ENCODE measurements at places on chromosomes 12 and 14.

DNA sequence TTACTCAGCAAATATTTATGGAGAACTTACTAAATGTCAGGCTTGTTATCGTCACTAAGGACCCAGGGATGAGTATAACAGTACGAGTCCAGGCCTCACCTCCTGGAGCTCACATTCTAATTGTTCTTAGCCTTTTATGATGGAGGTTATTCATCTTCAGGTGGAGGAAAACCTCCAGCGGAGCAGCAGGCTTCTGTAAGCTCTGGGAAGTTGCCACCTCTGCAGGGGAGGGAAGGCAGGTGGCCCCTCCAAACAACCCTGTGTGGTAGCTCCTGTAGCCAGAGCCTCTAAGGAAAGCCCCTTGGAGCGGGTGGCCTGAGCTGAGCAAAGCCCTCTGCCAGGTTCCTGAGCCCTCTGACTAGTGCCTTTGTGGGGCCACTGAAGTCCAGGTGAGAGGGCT lies 104.1 kb downstream of the SMOC1 start:
- no peak for DNase-seq

DNA sequence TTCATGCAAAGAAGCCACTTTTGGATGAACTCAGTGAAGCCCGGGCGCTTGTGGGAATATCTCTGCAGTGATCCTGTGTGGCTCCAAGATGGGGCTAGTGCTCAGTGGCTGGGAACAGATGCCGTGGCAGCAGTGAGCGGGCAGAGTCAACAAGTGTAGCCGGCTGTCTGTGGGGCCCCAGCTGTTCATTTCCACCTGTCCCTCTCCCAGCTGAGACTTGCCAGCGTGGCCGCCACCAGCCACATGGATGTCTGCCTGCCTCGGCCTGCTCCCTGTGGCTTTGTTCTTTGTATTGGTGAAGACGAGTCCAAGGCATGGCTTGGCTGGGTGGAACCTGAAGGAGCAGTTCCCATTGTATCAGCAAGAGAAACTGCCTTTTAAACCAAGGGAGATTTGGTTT lies 77.3 kb downstream of the NOS1 start:
- no peak for DNase-seq

GRCh38 chr12:81500788-81501187 lies 258.4 kb downstream of the PPFIA2 start:
- DNase-seq, result no peak

DNA sequence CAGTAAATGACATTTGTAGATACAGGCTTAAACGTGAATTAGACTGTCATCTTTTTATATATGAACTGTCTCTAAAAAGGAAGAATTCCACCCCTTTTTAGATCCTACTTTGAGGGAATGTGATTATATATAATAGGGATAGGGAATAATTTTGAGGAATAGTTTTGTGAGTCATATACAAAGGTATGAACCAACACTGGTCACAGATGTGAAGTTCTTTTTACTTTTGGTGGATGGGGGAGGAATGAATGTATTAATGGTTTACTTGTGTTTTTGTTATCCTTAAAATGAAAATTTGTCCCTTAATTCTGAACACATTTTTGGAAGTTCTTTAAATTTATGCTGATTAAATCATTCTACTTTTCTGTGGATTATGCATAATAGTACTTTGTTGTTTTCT lies 30.4 kb downstream of the FRS2 start:
- peak; percentile 62 for DNase-seq

DNA sequence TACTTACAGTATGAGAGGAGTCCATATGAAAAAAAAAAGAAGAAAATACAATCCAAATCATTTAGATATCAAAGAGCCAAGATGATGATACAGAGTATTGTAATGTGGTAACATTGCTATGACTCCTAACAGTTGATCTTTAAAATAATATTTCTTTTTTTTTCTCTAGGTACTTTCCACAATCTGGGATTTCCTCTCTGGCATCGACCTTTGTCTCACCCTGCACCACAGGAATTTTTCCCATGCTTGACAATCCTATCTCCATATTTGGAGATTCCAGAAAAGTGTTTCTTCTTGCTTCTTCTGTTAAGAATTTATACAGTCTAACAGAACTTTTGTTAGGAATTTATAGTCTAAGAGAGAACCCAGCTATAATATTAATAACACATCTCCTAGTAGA lies 184.4 kb downstream of the ITPR2 start:
- peak; percentile 97 for DNase-seq

DNA sequence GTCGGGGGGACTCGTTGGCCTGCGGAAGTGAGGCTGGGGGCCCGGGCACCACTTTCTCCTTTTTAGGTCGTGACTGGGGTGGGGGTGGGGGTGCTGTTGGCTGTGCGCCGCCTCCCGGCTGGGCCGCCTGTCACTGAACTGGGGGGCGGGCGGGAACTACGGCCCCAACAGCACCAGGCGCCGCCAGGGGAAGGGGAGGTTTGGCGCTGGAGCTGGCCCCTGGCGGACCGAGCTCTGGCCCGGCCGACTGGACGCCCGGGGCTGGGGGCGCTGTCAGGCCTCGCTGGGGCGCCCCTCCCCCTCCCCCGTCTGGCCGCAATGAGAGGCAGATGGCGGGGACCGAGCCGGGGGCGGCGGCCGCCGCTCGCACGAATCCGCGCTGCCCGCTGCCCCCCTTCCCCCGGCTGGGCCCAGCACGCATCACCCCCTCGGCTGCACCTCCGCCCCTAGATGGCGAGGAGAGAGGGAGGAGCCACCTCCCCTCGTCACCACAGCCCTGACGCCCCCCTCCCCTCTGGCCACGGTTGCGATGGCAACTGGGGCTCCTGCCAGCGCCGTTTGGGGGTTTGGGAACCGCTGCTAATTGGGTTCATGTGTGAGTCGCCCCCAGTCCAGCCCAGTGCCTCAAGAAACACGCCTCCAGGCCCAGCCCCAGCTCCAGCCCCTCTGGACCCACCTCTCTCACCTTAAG lies 723 bp downstream of the NFATC4 start:
- DNase-seq, result peak; percentile 83

DNA sequence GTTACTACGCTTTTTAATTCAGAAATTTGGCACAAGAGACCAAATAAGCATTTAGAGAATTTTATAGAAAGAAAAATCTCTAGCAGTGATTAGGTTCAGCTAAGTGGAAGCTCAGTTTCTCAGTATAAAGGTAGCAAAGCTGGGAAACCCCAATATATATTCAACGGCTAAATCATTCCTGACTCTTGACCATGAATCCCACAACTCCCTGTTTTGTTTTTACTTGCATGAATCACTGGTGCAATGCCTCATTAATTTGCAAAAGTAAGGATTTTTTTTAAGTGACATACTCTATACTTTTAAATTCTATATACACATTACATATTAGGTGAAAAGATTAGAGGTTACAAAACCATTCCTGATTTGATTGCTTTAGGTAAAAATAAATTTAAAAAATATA lies 74.3 kb upstream of the PLEKHG7 start:
- peak; percentile 75 for DNase-seq

DNA sequence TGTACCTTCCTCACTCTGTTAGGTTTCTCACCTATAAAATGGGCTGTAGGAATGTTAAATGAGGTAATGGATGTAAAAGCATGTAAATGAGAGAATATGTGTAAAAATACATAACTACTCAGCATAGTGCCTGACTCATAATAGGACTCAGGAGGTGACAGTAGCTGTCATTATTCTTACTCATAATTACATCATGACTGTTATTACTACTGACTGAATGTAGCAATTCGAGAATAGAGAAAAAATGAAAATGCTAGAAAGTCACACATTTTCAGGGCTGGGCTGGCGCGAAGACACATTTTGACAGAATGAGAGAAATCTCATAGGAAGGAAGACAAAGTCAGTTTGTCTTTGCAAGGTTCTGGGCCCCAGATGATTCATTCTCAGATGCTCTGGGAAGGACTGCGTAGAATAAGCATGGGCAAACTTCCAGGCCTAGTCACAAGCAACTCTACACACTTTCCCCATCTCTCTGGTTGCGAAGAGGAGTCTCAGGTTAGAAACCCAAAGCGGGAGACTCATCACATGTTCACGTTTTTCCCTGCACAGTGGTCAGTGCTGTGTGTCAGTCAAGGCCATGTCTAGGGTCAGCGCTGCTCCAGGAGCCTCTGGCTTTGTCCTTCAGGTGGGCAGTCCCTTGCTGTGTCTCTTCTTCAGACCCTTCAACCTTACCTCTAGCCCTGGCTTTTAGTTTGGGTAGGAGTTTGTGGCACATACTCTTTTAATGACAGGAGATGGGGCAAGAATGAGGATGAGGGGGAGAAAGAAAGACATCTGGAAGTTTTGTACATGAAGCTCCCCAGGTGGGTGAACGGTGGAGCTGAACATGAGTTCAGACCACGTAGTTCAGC lies 8.4 kb downstream of the GPRC5A start:
- DNase-seq, result peak; percentile 94

- DNase-seq, result peak; percentile 77
Measured at GRCh38 chr12:104163631-104164030, 25.6 kb upstream of the NFYB start.

DNA sequence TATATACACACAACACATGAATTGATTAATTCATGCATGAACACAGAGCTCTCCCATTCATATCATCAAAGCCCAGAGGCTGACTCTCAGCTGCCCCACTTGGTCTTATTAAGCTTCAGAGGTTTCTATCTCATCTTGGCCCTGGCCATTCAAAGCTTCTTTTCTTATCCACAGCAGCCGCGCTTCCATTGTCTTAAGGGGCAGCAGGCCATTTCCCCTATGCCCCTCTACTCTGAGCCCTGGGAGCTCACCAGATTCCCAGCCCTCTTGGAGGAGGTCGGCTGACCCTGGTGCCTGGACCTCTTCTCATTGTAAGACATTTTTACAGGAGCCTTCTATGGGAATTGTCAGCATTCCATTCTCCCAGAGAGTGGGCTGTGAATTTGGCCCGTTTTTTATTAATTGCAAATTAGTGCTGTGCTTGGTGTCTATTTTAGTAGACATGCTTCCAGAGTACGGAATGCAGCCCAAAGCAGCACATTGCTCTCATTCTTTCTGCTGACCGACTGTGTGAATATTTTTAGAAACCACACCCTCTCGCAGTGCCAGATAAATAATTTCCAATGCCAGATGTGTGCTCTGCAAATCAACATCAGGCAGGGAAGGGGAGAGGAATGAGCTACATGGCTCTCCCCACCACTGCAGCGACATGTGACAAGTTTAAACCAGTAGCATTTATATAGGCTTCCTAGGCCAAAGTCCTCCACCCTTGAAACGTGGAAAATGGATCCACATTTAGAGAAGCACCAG lies 58.5 kb downstream of the NUAK1 start:
- peak; percentile 97 for DNase-seq

- no peak for DNase-seq
Measured at GRCh38 chr12:128298091-128298748, 31.2 kb downstream of the TMEM132C start.

GRCh38 chr12:59689776-59690175 lies 93.9 kb downstream of the SLC16A7 start:
- DNase-seq, result peak; percentile 41

GRCh38 chr12:108734200-108734906 lies 3.0 kb upstream of the CORO1C start:
- peak; percentile 95 for DNase-seq

GRCh38 chr12:67449591-67450052 lies 180.5 kb downstream of the CAND1 start:
- DNase-seq, result no peak

DNA sequence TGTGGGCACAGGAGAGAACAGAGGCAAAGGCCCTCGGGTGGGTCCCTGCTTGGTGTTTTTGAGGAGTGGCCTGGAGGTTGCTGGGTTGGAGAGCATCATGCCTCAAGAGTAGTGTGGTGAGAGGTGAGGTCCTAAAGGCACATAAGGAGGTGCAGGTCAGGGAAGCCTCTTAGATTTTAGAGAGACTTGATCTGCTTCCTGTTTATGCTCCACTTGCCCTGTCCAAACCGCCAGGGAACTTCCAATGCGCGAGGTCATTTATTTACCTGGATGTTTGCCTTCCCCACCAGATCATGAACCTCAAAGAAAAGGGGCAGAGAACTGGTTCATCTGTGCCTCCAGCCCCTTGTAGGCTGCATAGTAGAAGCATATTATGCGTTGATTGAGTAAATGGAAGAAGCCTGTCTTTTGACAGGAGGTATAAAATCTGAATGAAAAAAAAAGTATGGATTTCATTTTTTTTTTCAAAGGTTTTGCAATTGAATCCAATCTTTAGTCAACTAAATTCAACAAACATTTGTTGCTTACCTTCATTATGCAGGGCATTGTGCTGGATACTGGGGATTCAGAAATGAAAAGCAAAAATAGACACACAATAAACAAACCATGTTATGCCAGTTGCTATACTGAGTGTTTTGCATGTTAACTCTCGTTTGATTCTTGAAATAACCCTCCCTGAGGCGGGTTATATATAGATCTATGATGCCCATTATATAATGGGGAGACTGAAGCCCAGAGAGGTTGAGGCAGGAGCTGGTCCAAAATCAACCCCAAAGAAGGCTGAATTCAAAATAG lies 485.2 kb downstream of the VRK1 start:
- DNase-seq, result no peak

DNA sequence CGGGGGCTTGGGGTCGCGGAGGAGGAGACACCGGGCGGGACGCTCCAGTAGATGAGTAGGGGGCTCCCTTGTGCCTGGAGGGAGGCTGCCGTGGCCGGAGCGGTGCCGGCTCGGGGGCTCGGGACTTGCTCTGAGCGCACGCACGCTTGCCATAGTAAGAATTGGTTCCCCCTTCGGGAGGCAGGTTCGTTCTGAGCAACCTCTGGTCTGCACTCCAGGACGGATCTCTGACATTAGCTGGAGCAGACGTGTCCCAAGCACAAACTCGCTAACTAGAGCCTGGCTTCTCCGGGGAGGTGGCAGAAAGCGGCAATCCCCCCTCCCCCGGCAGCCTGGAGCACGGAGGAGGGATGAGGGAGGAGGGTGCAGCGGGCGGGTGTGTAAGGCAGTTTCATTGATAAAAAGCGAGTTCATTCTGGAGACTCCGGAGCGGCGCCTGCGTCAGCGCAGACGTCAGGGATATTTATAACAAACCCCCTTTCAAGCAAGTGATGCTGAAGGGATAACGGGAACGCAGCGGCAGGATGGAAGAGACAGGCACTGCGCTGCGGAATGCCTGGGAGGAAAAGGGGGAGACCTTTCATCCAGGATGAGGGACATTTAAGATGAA lies 630 bp downstream of the FOS start:
- DNase-seq, result peak; percentile 57

- no peak for DNase-seq
Measured at GRCh38 chr12:38161123-38162000, 155.2 kb upstream of the ALG10B start.

DNA sequence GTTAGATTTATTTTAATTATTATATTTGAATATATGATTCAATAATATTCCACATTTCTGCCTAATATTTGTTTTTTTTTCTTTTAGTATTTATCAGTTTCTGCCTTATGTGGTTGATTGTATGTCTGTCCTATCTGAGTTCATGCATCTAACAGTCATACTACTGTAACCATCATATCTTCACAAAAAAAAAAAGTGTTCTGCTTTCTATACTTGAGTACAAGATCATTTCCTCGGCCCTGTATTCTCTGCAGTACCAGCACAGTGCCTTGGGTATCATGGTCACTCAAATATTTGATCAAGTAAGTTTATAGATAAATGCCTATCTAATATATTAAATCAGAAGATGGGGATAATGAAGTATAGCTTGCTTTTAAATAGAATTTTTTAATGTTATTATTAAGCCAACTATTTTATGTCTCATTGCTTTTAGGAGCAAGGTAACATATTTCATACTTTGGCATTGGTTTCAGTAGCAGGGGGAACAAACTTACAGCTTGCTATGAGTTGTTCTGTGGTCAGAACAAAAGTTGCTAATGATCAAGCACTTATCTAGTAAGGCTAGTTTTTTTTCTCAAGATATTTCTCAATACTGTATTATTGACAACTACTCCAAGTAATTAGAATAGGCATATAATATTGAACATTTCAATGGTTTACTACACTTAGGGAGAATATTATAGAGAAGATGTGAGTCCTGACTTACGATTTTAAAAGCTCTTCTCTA lies 290.5 kb upstream of the FBXO33 start:
- no peak for DNase-seq

GRCh38 chr12:70994217-70994788 lies 73.8 kb upstream of the PTPRR start:
- DNase-seq, result peak; percentile 92

All from fibroblast of skin of back (primary cell).